ENCODE measurements at places on chromosomes 3 and 15. TPM values are rescaled to one million over a fixed set of nuclear protein-coding genes. Genes with fewer than 3 reads are reported as not detected.

DNA sequence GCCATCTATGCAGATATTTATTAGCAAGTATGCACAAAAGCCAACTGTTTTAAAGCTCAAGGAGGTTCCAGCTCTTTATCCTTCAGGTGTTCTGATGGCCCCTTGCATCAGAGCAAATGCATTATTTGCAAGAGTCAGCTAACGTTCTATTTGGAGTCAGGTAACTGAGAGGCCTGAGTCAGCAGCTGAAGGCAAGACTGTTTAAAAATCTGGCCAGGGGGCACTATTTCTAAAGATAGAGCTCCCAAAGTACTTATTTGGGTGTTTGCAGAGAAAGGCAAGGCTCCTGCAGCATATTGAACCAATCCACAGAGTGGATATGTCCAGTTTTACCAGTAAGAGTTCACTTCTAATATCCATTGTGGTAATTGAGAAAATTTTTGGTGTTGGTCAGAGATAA lies 146.1 kb downstream of the LRTM1 start:
- no peak for DNase-seq

- no peak for DNase-seq
These were observed 129.2 kb upstream of the TSC22D2 start for GRCh38 chr3:150278843-150279381.

DNA sequence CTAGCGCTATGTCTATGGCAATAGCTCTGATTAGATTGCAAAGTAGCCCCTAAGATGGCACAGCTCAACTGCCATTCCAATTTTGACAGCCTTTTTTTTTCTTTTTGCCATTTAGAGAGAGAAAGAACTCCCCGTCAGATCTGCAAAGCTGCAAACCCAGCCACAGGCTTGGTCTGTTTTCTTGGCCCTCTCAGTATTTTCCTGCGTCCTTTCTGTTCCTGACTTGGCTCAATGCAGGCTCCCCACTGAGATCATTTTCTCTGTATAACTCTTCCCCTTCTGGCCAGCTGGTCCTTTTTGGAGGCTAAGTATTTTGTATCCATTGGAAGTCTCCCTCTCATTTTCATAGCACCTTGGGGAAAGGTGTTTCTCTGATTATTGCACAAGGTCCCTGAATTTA lies 386.7 kb downstream of the UNC13C start:
- DNase-seq, result no peak

GRCh38 chr3:75042941-75043340 lies 428.5 kb upstream of the CNTN3 start:
- no peak for DNase-seq

- DNase-seq, result no peak
These were observed 53.2 kb upstream of the RBSN start for GRCh38 chr3:15152184-15152583.

GRCh38 chr3:47005212-47006144 lies 26.0 kb downstream of the NBEAL2 start:
- no peak for DNase-seq

GRCh38 chr3:184196536-184196935 lies 10.5 kb downstream of the ABCF3 start:
- DNase-seq, result no peak

- no peak for DNase-seq
These were observed 52.7 kb downstream of the LDHAL6B start for GRCh38 chr15:59259137-59259943.

DNA sequence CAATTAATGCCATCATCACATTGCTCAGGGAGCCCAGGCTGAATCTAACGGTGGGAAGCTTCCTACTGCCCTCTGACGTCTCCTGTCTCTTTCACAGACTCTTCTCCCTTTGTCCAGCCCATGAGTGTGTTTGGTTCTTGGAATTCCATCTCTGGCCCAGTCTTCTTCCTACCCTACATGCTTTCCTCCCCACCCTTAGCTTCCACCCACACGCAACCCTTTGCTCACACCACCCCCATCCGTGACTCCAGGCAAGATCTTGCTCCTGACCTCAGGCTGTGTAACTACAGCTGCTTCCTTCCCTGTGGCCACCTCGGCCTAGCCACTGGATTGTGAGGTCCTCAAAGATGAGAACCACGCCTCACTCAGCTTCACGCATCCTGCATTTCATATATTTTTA lies 72.3 kb upstream of the THBS1 start:
- no peak for DNase-seq

DNA sequence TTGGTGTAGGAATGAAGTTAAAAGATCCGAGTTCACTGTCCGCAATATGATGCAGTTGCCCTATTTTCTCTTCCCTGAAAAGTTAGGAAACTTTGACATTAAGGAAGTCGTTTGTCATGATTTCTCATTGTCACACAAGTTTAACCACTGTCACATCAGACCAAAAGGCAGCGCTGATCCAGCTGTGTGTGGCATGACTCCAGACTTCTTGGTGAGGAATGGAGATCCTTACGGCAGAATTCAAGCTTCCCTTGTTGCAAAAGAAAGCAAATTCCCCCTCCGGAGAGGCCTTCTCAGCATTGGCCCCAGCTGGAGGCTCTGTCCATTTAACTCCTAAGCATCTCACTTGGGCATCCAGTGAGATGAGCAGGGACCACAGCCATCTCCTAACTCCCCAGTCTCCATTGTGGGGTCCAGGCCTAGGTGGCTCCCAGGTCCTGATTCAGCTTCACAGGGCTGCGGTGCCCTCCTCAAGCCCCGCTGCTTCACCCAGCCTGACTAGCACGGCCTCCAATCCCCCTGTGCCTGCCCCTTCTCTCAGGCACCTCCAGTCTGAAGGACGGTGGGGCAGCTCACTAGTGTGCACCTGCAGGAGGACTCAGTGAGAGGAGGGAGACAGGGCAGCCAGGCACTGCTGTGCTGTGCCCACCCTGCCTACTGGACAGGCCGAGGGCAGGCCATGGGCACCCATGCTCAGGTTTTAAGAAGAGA lies 159.5 kb downstream of the CHSY1 start:
- DNase-seq, result no peak

- DNase-seq, result no peak
These were observed 328.7 kb upstream of the ATP11B start for GRCh38 chr3:182464513-182465145.

The TEX55 gene
- not detected for total RNA-seq

The TNIK gene
- total RNA-seq, result 12.8 TPM

The SLC12A1 gene
- not detected for total RNA-seq

The FANCD2OS gene
- total RNA-seq, result not detected

Data from omental fat pad (tissue), 4 donors.